ENCODE measurements at places on chromosomes 7 and 10.

DNA sequence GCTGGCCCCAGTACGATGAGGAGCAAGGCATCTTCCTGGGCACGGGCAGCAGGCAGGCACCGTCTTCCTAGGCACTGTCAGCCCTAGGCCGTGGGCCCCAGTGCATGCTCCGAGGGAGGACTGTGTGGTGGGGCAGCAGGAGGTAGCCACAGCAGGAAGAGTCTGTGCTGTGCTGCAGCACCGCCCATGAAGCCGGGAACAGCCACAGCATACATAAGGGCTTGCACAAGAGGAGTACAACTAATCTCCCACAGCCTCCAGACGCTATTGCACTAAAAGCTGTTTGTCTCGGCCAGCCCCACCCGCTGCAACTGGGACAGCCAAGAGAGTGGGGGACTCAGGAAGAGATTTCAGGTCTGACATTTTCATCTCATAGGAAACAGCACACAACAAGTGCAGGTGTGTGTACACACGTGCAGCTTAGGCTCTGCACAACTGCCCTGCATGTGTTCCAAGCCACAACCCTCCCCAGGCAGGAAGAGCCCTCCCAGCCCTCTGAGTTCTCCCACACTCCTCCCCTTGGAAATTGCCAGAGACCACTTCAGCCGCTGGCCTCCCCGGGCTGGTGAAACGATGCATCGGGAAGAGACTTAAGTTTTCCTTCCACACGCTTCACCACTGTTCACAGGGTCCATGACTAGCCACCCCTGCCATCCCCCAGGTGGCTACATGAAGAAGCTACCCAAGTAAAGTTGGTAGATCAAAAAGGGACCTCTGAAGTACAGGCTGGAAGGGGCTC is 88.1 kb upstream of the DDC start:
- no peak for DNase-seq

- no peak for DNase-seq
These were observed 9.2 kb downstream of the MICU1 start for GRCh38 chr10:72616716-72617115.

GRCh38 chr7:88071994-88072714 is 138.1 kb downstream of the ADAM22 start:
- no peak for DNase-seq

- no peak for DNase-seq
These were observed 923.5 kb downstream of the LRMDA start for GRCh38 chr10:76354921-76355320.

DNA sequence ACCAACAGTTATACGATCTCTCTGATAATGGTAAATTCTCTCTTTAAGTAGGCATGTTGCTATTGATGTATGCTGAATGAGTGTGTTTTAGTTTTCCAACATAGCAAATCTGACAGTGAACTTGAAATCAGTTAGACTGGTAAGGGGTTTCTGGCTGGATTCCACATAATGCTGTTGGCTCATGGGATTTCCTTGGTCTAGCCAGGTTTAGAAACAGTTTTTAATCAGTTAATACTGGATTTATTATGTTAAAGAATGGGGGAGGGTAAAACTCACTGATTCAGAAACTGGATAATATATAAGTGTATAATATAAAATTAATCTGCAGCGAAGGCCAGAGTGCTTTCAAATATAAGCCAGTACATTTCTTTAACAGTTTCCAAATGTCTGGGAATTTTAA is 55.6 kb downstream of the PCDH15 start:
- DNase-seq = no peak

- DNase-seq = no peak
These were observed 64.0 kb downstream of the DMBT1 start for GRCh38 chr10:122624546-122624945.

DNA sequence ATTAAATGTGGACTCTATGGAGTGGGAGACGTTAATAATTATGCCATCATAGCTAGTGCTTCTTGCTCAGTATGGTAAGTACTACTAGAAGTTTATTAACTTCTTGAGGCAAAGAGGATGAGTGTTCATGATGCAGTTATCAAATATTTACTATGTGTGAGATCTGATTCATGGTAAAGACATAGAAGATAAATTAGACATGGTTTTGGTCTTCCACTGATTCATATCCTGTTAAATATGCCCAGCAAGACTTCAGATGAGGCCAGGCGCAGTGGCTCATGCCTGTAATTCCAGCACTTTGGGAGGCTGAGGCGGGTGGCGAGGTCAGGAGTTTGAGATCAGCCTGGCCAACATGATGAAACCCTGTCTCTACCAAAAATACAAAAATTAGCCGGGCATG is 547.1 kb upstream of the ANKRD30A start:
- no peak for DNase-seq

DNA sequence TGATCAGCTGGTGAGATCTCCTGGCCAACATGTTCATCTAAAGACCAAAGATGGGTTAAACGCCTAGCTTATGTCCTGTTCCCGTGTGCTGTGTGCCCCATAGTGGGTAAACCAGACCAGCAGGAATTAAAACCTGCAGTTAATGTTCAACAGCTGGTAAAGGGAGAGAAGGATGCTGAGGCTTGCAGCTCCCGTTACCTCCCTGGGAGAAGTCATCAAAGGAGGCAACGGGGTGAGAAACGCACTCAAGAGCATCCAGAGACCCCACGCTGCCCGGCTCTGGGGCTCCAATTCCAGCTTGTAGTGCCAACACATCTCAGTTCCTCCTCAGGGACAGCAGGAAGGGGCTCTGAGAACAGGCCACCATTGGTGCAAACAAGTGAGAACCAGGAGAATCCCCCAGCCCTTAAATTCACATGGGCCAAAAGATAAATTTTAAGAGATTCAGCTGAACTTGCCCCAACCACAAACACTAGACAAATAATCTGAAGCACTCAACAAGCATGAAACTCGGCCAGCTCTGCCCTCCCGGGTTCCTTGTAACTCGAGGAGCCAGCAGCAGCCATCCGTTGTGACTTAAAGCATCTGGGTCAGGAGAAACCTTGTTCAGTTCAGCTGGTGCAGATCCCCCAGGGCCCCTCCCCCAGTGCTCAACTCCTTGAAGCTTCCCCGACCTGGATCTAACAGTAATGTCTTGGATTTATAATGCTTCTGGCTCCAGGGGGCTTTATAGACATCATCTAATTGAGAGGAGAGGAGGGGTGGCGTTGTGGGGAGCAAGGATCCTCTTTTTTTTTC is 29.4 kb downstream of the FAM241B start:
- no peak for DNase-seq

DNA sequence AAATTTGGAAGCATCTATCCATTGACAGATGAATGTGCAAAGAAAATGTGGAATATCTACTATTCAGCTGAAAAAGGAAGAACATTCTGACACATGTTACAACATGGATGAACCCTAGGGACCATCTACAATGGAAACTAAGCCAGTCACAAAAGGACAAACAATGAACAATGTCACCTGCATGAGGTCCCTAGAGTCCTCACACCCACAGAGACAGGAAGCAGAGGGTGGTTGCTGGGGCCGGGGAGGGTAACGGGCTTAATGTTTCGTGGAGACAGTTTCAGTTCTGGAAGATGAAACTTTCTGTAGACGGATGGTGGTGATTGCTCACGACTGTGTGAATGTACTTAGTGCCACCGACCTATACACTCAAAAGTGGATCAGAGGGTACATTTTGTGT is 282.9 kb downstream of the ADARB2 start:
- DNase-seq = no peak

DNA sequence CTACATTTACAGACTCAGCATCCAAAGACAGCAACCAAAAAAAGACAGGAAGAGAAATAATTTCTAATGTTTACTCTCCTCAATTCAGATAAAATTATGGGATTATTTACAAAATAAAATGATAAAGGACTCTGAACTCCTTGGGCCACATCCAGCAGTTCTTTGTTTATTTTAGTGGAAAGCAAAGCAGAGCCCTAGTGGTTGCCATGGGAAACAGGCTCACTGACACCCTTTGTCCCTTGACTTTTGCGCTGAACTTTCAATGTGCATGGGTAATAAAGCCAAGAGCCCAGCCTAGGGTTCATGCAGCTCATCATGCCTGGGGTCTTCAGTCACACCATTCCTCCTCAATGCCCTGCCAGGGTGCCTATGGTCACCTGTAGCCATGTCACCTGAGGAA is 442.6 kb upstream of the IGFBP3 start:
- no peak for DNase-seq

DNA sequence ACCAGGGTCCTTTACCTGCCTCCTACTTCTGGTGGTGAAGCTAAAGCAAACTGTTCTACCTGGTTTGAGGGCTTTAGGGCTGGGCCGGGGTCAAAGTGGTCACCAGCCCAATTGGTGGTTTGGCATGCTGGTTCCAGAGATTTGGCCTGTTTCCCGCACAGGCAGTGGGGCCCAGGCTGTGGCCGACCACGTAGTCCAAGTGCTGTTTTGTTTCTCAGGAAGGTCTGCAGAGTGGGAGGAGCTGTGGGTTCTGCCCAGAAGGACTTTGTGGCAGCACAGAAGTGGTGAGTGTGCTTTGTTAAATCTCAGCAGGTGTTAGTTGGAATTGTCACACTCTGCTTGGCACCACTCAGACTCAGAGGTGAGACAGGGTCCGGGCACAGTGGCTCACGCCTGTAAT is 85.8 kb downstream of the MKX start:
- DNase-seq = no peak

GRCh38 chr7:129351320-129351719 is 82.9 kb upstream of the STRIP2 start:
- DNase-seq = no peak

Measured in T-helper 22 cell (primary cell).